GM18507 (cell line): ENCODE measurements at places on chromosomes 2 and 18.

GRCh38 chr2:42908518-42909200, 116.3 kb upstream of the HAAO start:
- DNase-seq = no peak

- DNase-seq = no peak
Observed at GRCh38 chr2:174399171-174399570, 3.6 kb downstream of the SCRN3 start.

- no peak for DNase-seq
Observed at GRCh38 chr2:219844401-219845091, 217.1 kb downstream of the SLC4A3 start.

DNA sequence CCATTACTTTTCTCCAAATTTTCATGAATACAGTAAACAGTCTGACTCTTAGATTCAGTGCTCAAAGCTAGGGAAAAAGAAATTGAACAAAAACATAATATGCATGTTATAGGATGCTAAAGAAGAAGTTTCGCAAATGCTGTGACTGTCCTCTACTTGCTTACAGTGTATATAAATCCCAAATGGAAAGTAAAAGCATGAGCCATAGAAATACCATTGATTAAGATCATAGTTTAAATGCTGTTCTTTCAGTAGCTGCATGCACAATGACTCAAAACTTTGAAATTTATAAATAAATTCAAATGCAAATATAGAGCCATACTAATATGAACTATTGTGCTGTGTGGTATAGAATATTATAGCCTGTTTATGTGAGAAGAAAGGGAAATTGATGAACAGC, 1113.9 kb upstream of the ACVR2A start:
- no peak for DNase-seq

DNA sequence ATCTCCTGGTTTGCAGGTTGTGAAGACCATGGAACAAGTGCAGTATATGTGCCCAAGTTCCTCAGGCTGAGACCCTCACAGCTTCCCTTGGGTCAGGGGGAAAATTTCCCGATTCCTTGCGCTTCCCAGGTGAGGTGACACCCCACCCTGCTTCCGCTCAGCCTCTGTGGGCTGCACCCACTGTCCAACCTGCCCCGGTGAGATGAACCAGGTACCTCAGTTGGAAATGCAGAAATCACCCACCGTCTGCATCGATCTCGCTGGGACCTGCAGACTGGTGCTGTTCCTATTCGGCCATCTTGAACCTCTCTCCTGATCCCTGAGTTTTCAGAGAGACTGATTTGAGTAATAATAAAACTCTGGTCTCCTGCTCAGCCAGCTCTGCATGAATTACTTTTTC, 30.6 kb downstream of the CHCHD5 start:
- DNase-seq = no peak

DNA sequence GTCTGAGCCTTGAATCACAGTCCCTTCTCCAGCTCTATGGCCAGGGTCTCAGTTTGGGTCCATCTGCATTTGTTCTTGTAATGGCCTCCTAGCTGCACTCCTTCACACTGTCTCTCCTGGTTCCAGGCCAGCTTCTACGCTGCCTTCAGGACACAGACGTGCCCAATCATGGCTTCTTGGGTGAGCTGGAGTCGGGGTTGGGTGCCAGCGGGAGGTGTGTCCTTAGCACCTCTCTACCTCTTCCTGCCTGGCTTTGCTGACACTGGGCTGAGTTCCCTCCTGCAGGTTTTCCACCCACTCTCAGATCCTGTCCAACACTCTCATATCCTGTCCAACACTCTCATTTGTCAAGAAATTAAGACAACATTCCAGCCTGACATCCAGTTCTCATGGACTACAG, 9.6 kb downstream of the TRPM8 start:
- no peak for DNase-seq

DNA sequence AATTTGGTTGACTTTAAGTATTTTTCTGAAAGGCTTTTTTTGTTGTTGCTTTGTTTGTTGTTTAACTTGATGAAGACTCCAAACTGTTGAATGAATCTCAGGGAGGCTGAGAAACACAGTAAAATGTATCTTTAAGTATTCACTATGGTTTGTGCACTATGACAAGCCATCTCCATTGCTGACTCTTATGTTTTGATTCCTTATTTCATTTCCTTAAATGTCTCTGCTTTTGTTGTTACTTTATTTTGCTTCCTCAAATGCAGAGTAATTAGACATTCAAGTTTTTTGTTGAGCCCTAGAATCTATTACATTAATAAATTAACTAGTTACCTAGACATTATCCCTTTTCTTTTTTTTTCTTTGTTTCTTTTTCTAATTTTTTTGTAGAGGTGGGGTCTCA, 46.3 kb upstream of the SLC39A10 start:
- no peak for DNase-seq
